ENCODE measurements at places on chromosomes 13 and 19. TPM values are rescaled to one million over a fixed set of nuclear protein-coding genes. Genes with fewer than 3 reads are reported as not detected.

Gene WASF3
- 40.1 TPM for total RNA-seq

- no peak for DNase-seq
- no peaks in the 10 kb centered on the region for H3K27me3 ChIP-seq
- peaks cover 7% of the 10 kb centered on the region for H3K36me3 ChIP-seq
- H3K4me3 ChIP-seq, result no peak overlapping the region
- no peaks in the 10 kb centered on the region for H3K4me1 ChIP-seq
These were observed 7.2 kb upstream of the ZNF606 start for GRCh38 chr19:58009666-58010301.

Gene AMH
- total RNA-seq, result 13.0 TPM

- no peak for DNase-seq
- no peak overlapping the region for H3K27ac ChIP-seq
- no peaks in the 10 kb centered on the region for H3K27me3 ChIP-seq
- no peak overlapping the region for H3K4me3 ChIP-seq
- no peaks in the 10 kb centered on the region for H3K4me1 ChIP-seq
These were observed 7.2 kb downstream of the SIN3B start for GRCh38 chr19:16836115-16837034.

Gene SHISA7
- 1.0 TPM for total RNA-seq

DNA sequence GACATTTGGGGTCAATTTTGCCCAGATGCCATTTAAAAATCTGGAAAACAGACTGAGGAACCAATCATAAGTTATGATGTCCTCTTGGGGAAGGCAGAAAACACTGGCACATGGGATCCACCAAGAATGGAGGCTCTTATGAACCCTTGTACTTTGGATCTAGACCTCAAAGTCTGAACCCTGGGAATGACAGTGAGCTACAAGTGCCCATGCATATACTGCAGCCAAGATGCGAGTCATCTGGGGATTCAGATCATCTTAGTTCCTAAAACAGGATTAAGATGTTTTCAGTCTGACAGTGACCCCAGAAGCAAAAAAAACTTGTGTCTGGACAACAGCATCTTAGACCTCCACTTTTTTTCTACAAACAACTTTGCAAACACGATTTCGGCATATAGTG lies 100.2 kb upstream of the SIAH3 start:
- no peaks in the 10 kb centered on the region for H3K27me3 ChIP-seq
- H3K36me3 ChIP-seq, result peaks cover 3% of the 10 kb centered on the region
- H3K27ac ChIP-seq, result no peak overlapping the region
- H3K4me1 ChIP-seq, result no peaks in the 10 kb centered on the region
- no peak overlapping the region for H3K4me3 ChIP-seq

GRCh38 chr19:7545904-7546303 lies 10.4 kb downstream of the PNPLA6 start:
- no peak overlapping the region for H3K4me3 ChIP-seq
- peaks cover 5% of the 10 kb centered on the region for H3K4me1 ChIP-seq
- no peaks in the 10 kb centered on the region for H3K27me3 ChIP-seq
- DNase-seq, result no peak
- peaks cover 26% of the 10 kb centered on the region for H3K36me3 ChIP-seq

DNA sequence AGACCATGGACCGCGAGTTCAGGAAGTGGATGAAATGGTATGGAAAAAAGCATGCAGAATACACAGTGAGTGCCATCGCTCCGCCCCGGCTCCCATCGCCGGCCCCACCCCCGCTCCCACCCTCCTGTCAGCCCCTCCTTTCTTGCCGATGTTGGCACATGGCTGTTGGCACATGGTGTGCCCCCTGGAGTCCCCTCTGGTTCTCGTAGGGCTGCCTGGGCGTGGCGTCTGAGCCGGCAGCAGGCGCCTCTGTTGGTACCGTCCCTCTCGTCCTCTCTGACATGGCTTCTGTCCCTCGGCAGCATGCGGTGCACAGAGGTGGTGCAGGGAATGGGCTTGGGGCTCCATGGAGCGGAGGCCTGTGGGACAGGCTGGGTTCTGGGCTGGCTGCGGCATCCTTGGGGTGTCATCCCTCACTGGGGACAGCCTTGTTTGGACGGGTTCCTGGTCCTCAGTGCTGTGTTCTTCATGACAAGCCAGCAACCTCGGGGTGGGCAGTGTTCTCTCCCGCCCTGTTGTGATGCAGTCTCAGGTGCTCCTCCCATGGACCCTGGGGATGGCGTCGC lies 30.9 kb downstream of the DOT1L start:
- peaks cover 22% of the 10 kb centered on the region for H3K36me3 ChIP-seq
- H3K4me1 ChIP-seq, result no peaks in the 10 kb centered on the region
- no peak overlapping the region for H3K27ac ChIP-seq
- DNase-seq, result no peak
- no peaks in the 10 kb centered on the region for H3K27me3 ChIP-seq

Gene PCDH17
- total RNA-seq, result 0.60 TPM

Gene KIR3DL2
- total RNA-seq, result not detected

Gene RHPN2
- total RNA-seq, result 36.2 TPM

DNA sequence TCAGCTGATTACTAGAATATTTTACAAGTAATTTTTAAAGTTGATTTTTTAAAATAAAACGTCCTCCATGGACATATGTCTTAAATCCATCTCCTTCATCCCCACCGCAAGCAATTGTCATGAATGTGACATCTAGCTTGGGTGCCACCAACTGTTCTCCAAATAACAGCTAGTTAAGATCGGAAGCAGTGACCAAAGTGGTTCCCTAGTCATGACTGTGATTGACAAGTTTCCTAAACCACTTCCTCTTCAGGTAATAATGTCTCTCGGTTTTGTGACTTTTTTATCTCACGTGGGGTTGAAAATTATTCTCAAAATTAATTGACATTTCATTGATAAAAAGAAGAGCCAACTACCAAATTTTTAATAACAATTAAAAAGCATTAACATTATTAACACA lies 135.3 kb upstream of the MIR17HG start:
- no peaks in the 10 kb centered on the region for H3K36me3 ChIP-seq
- DNase-seq, result no peak
- H3K27ac ChIP-seq, result no peak overlapping the region
- H3K4me1 ChIP-seq, result peaks cover 3% of the 10 kb centered on the region
- peaks cover 20% of the 10 kb centered on the region for H3K27me3 ChIP-seq
- H3K4me3 ChIP-seq, result no peak overlapping the region

DNA sequence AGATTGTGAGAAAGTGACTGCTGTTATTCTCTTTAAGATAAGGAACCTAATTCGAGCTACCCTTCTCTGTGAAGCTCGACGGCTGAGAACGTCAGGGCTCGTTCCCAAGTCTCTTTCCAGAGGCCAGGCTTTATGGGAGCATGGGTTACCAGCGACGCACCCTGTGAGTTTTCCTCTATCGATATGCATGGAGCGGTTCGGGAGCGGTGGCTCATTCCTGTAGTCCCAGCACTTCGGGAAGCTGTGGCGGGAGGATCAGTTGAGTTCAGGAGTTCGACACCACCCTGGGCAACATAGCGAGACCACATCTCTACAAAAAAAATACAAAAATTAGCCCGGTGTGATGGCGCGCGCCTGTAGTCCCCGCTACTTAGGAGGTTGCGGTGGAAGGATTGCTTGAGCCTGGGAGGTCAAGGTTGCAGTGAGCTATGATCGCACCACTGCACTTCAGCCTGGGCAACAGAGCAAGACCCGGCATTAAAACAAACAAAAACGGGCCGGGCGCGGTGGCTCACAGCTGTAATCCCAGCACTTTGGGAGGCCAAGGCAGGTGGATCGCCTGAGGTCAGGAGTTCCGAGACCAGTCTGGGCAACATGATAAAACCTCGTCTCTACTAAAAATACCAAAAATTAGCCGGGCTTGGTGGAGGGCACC lies 681 bp upstream of the ZNF606 start:
- peak overlapping the region; percentile 77 for H3K4me3 ChIP-seq
- peaks cover 5% of the 10 kb centered on the region for H3K4me1 ChIP-seq
- H3K27me3 ChIP-seq, result no peaks in the 10 kb centered on the region
- peak overlapping the region; percentile 87 for H3K27ac ChIP-seq
- DNase-seq, result no peak

GRCh38 chr13:95264225-95264624 lies 37.0 kb downstream of the ABCC4 start:
- no peak for DNase-seq
- H3K36me3 ChIP-seq, result no peaks in the 10 kb centered on the region
- no peak overlapping the region for H3K4me3 ChIP-seq

DNA sequence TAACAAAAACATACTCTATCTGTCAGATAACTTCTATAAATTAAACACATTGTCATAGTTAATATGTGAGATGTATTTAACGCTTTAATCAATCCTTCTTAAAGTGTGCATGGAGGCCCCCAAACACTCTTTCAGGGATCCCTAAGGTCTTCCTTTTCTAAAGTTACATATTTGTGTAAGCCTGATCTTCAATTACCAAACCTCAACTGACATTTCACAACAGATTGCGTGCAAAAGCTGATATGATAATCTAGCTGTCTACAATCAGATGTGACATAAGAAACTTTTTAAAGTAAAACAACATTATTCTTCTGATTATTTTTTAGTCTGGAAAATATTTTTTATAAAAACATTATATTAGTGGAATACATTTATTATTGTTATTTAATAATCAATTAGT lies 1850.4 kb downstream of the OLFM4 start:
- no peaks in the 10 kb centered on the region for H3K36me3 ChIP-seq
- H3K27ac ChIP-seq, result no peak overlapping the region
- H3K27me3 ChIP-seq, result no peaks in the 10 kb centered on the region

- H3K4me3 ChIP-seq, result peak overlapping the region; percentile 77
- no peaks in the 10 kb centered on the region for H3K4me1 ChIP-seq
- DNase-seq, result peak; percentile 76
- H3K27ac ChIP-seq, result no peak overlapping the region
- H3K36me3 ChIP-seq, result no peaks in the 10 kb centered on the region
- H3K27me3 ChIP-seq, result peaks cover 20% of the 10 kb centered on the region
These were observed 951 bp upstream of the MTUS2 start for GRCh38 chr13:28819046-28819730.

DNA sequence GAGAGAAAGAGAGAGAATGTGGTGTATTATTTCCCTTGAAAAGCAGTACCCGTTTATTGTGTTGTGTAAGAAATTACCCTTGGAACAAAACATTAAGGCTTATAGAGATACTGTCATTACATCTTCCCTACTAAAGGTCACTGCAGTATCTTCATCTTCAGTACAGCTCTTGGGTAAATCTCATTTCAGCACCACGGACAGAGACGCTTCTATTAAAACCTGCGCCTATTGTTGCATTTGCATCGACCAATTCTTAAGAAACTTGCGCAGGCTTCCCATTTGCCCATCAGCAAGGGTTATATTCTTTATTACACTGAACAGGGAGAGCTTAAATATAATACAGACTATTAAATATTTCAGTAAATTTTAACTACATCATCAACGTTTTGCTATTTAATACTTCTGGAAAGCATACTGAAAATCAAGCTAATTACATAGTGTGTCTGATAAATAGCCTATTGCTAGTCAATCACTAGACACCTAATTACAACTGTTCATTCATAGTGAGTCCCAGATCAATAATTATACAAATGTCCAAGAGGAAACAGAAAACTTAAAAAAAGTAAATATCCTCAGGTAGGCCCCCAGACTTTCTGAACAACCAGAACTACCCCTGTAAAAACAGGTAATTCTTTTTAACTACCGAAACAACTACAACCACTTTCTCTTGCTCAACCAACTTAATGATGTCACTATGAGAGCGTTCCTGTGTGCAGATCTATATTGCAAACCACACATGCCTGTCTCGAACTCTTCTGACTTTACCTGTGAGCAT lies 350.6 kb downstream of the LIG4 start:
- H3K4me1 ChIP-seq, result no peaks in the 10 kb centered on the region
- H3K4me3 ChIP-seq, result 0 out of 2 replicates have a peak overlapping the region, but pooled peaks have one; percentile 19
- no peak for DNase-seq

Gene PCDH20
- total RNA-seq, result 2.6 TPM

DNA sequence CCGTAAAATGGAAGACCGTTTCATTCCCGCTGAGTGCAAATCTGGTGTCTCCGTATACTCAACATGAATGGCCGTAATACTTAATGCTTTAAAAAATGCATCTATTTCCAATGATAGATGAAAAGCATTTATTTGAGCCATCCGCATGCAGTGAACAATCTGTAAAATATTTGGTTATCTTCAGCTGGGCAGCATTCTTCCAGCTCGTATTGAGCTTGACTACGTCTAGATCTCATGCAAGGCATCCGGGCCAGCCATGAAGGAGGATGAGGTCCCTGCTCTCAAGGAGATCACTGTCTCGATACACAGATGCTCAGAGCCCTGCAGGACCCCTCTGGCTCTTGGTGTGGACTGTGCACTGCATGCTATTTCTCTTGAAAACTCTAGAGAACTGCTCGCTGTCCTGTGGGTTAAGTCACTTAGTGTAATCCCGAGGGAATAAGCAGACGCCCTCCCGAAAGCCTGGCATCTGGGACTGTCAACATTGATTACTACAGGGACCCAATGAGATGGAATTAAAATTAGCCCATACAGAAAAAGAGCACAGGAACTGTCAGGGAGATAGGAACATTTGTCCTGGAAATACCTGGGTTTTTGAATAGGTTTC lies 112.4 kb upstream of the RNF113B start:
- H3K27ac ChIP-seq, result no peak overlapping the region
- peaks cover 4% of the 10 kb centered on the region for H3K4me1 ChIP-seq
- DNase-seq, result no peak
- H3K36me3 ChIP-seq, result no peaks in the 10 kb centered on the region
- no peaks in the 10 kb centered on the region for H3K27me3 ChIP-seq

Gene SNRNP70
- total RNA-seq, result 231 TPM

GRCh38 chr13:28636677-28637317 lies 22.1 kb upstream of the POMP start:
- H3K36me3 ChIP-seq, result no peaks in the 10 kb centered on the region
- no peaks in the 10 kb centered on the region for H3K4me1 ChIP-seq
- peak; percentile 63 for DNase-seq
- no peaks in the 10 kb centered on the region for H3K27me3 ChIP-seq

Gene SPRYD7
- 3.3 TPM for total RNA-seq

Gene LYPD3
- 4.1 TPM for total RNA-seq

All from H1 (cell line).